ENCODE measurements at places on chromosomes 1 and 21. TPM values are rescaled to one million over a fixed set of nuclear protein-coding genes. Genes with fewer than 3 reads are reported as not detected.

NCF2 gene
- total RNA-seq, result not detected

DNAI4 gene
- total RNA-seq, result 1.6 TPM

GPR52 gene
- not detected for total RNA-seq

S1PR1 gene
- 16.8 TPM for total RNA-seq

ARTN gene
- 0.17 TPM for total RNA-seq

CHRNB2 gene
- total RNA-seq, result under 0.01 TPM

UHMK1 gene
- total RNA-seq, result 27.2 TPM

PDZK1IP1 gene
- total RNA-seq, result not detected

CHAF1B gene
- 12.5 TPM for total RNA-seq

OR2T2 gene
- total RNA-seq, result not detected

RNF223 gene
- total RNA-seq, result not detected

FAAH gene
- total RNA-seq, result 1.0 TPM

LCE2A gene
- total RNA-seq, result not detected

TSPEAR gene
- total RNA-seq, result not detected

DVL1 gene
- total RNA-seq, result 71.6 TPM

TCHH gene
- not detected for total RNA-seq

PSMB2 gene
- total RNA-seq, result 76.1 TPM

DONSON gene
- 28.7 TPM for total RNA-seq

KDF1 gene
- total RNA-seq, result 1.3 TPM

OR2T8 gene
- not detected for total RNA-seq

S100A12 gene
- not detected for total RNA-seq

AMY1C gene
- total RNA-seq, result not detected

SMIM12 gene
- 28.6 TPM for total RNA-seq

ETV3L gene
- not detected for total RNA-seq

LCE3E gene
- total RNA-seq, result not detected

RHOU gene
- total RNA-seq, result 1.0 TPM

CTSS gene
- 0.15 TPM for total RNA-seq
